Left colon (tissue), 2 donors: ENCODE measurements at places on chromosomes 13 and 19. TPM values are rescaled to one million over a fixed set of nuclear protein-coding genes. Genes with fewer than 3 reads are reported as not detected.

- DNase-seq = no peak
Measured at GRCh38 chr19:690203-690602, 5.0 kb downstream of the PRSS57 start.

GRCh38 chr13:23673354-23673753, 103.1 kb downstream of the TNFRSF19 start:
- no peak for DNase-seq

- DNase-seq = no peak
Measured at GRCh38 chr13:40228496-40228895, 437.9 kb downstream of the FOXO1 start.

- no peak for DNase-seq
Measured at GRCh38 chr13:41603917-41604316, 146.6 kb downstream of the RGCC start.

DNA sequence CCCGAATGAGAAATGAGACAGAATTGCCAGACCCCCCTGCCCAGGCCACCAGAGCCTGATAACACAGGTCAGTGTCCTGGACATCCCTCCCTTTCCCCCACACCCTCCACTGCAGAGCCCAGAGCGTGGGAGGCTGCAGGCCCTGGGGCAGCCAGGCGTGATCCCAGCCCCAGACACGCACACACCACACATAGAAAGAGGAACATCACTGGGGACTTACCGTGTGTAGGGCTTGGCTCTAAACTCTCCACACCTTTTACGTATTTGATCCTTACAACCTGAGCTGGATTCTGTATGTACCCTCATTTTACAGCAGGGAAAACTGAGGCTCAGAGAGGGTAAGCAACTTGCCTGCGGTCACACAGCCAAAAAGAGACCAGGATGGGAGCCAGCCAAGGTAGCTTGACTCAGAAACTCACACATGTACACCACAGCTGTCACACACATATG, 334 bp upstream of the ANGPTL6 start:
- DNase-seq = no peak

DNA sequence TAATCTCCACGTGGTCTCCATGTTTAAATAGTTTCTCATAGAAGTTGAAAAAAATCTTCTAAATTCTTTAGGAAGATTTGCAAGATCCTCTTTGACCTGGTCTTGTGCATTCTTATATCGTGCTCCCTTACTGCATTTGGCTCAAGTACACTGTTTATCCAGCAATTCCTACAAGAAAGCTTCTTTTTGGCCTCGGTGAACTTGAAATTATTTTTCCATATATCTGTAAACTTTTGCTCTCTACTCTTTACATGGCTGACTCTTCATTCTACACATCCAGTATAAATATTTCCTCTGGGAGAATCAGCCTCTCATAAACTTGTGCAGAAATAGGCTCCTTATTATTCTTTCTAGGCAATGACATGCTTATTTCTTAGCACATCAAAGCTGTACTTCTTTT, 1457.9 kb upstream of the PRR20A start:
- no peak for DNase-seq

- no peak for DNase-seq
Measured at GRCh38 chr13:111963031-111963430, 103.9 kb upstream of the SOX1 start.

- DNase-seq = peak; percentile 69
Measured at GRCh38 chr13:23578411-23579071, 8.3 kb downstream of the TNFRSF19 start.

GRCh38 chr19:19597809-19598306, 20.6 kb downstream of the PBX4 start:
- DNase-seq = no peak

- DNase-seq = no peak
Measured at GRCh38 chr13:112210371-112210770, 143.4 kb downstream of the SOX1 start.

DNA sequence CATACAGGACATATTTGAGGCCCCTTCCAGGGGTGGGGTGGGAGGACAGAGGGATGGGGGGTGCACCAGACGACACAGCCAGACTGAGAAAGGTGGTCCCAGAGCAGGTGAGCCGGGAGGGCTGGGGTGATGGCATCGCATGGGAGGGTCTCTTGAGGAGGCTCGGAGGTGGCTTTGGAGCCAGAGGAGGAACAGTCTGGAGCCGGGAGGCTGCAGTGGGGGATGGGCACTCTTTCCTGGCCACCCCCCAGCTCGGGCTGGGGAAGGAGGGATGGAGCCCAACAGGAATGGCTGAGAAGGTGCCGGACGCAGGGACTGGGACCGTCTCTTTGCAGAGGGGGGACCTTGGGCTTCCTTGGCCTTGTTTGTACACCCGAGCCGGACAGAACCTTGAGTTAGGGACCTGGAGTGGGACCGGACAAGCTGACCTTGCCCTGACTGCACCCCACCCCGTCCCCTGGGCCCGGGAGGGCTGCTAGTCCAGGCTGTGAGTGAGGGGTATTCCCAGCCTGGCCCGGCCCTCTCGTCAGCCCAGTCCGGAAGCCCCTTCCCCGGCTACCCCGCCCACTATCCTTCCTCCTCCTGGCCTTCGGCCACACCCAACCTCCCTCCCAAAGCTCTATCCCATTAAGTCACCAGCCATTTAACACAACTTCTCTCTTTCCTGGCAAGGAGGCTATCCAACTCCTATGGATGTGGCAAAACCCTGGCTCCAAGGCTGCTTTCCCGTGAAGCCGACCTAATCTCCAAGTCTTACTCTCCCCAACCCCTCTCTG, 816 bp upstream of the TBXA2R start:
- DNase-seq = no peak

GRCh38 chr19:570937-571565, 1.3 kb upstream of the BSG start:
- DNase-seq = peak; percentile 75

DNA sequence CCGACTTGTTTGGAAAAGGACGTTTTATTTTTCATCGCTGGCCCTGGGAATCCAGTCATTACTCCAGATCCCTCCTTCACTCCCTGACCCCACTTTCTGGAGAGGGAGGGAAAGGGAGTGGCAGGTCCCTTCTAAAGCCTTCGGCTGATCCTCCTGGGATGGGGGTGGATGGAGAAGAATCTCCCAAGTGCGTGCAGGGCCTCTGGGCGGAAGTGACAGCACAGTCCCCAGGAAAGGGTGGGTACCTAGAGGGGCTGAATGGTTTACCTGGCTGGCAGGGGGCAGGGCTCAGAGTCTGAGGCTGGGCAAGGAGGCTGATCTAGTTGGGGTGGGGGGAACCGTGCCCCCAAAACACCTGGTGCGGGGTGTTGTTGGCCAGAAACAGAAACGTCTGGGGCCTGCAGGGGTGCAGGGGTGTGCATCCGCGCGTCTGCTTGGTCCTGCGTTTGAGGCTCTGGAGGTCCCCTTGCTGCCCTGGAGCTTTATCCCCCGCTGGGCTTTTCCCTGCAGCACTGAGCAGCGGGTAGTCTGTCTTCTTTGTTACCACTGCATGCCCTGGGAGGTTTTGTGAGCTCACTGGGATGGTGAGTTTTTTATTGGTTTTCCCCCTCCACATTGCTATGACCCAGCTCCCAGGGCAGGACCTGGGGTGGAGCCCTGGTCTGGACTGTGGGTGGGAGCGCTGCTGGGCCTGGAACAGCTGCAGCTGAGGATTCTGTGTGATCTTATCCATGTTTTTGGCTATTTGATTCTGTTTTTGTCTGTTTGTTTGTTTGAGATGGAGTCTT, 3.0 kb upstream of the ZNF628 start:
- DNase-seq = no peak

The C19orf18 gene
- total RNA-seq = 0.47 TPM

The ASPDH gene
- not detected for total RNA-seq

The LILRA1 gene
- 0.61 TPM for total RNA-seq

The CAPS gene
- total RNA-seq = 18.6 TPM

The GIPR gene
- total RNA-seq = 21.2 TPM
